ENCODE measurements at places on chromosomes 6 and 20. TPM values are rescaled to one million over a fixed set of nuclear protein-coding genes. Genes with fewer than 3 reads are reported as not detected.

The CLVS2 gene
- not detected for total RNA-seq

The TMEM74B gene
- not detected for total RNA-seq

The C20orf202 gene
- not detected for total RNA-seq

The ATG5 gene
- total RNA-seq = 28.7 TPM

- no peak for DNase-seq
Measured at GRCh38 chr20:47368301-47368700, 11.8 kb upstream of the ZMYND8 start.

DNA sequence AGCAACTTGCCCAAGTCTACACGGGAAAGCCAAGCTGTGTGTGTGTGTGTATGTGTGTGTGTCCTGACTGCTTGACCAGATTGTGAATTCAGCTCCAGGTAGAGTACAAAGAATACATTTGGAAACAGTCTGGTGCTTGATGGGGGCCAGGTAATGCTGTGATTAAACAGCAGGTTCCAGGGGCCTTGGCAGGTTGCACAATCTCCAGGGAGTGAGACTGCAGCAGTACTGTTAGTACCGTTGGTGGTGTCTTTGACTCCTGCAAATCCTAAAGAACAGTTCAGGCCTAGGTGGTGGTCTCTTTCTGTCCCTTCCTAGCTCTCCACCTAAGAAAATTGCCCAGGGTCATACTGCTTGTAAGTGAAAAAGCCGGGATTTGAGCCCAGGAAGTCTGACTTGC, 11.2 kb upstream of the PSMF1 start:
- DNase-seq = no peak

DNA sequence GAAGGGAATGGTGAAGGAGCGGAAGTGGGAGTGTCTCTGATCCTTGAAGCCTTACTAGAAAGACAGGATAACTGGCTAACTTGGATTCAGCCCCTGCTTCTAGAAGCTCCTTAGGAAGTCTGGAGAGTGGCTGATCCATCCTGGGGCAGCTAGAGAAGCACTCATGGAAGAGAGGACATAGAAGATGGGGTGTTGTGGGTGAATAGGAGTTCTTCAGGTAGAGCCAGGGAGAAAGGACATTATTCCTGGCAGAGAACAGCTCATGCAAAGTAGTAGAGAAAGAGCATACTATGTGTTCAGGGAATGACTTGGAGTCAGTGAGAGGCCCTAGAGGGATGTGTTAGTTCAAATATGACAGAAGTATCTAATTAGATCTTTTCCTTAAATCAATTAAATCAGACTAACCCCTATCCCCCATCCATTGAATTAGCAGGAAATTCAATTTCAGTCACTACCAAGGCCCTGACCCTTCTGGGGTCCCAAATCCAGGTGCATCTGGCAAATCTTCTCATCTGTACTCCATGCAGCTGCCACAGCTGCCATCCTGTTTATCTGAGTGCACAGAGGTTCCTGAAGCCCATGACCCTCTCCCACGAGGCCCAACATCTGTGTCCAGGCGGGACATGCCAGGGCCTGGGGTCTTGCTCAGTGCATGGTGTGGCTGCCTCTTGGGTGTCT, 130.7 kb downstream of the DHX35 start:
- no peak for DNase-seq
